Thoracic aorta (tissue), 2 donors: ENCODE measurements at places on chromosomes 1 and 21. TPM values are rescaled to one million over a fixed set of nuclear protein-coding genes. Genes with fewer than 3 reads are reported as not detected.

UMODL1 gene
- 0.14 TPM for total RNA-seq

AQP10 gene
- total RNA-seq, result not detected

ANKRD35 gene
- total RNA-seq, result 9.6 TPM

PADI4 gene
- total RNA-seq, result 0.42 TPM

SPATA45 gene
- total RNA-seq, result not detected

S100A7A gene
- not detected for total RNA-seq

AK5 gene
- 0.56 TPM for total RNA-seq

DNA sequence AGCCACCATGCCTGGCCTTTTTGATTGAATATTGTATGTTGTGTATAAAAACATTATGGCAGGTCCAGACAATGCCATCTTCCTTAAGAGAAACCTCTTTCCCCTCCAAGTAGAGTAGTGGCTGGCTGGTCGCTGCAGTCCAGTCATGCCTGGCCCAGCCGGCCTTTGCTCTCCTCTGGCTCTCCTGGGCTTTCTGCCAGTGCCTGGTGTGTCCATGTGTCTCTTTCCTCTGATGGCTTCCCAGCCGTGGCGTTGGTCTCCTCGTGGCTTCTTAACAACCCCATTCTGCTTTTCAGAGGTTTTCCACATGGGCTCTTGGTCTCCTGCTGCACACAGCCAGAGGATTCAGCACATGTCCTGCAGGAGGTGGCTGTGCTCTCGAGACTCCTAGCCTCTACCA, 58.7 kb downstream of the DIP2A start:
- no peak for DNase-seq

GRCh38 chr1:231278100-231278790, 37.2 kb downstream of the GNPAT start:
- no peak for DNase-seq

DNA sequence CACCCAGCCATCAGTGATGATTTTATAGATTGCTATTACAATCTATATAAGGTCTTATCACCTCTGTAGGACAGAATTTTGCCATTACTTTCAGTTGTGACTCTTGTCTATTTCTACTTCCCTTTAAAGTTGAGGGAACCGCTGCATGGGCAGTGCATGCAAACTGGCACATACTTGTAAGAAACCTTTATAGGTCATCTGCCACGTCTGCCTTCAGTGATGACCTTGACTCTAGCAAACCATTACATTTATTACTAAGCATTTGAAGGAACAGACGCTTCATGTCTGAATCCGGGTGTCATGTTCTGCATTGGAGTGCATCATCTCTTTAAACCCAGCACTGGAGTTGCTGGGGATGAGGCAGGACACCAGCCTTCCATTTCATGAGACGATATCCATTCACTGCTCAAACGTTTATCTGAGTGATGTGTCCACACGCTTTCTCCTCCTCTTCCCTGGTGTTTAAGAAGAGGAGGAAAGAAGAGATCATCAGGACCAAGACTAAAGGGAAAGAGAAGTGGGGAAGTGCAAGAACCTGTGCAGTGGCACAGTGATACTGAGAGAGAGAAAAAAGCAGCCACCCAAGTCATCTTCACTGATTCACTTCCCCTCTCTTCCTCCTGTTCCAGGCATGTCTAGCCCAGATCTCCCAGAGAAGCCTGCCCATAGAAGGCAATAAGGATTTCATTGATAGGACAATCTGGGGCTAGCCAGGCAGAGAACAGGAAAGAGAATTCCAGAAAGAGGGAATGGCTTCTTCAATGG, 14.1 kb downstream of the CCSAP start:
- no peak for DNase-seq

- no peak for DNase-seq
Measured at GRCh38 chr1:147853391-147853790, 49.2 kb upstream of the GJA8 start.

DNA sequence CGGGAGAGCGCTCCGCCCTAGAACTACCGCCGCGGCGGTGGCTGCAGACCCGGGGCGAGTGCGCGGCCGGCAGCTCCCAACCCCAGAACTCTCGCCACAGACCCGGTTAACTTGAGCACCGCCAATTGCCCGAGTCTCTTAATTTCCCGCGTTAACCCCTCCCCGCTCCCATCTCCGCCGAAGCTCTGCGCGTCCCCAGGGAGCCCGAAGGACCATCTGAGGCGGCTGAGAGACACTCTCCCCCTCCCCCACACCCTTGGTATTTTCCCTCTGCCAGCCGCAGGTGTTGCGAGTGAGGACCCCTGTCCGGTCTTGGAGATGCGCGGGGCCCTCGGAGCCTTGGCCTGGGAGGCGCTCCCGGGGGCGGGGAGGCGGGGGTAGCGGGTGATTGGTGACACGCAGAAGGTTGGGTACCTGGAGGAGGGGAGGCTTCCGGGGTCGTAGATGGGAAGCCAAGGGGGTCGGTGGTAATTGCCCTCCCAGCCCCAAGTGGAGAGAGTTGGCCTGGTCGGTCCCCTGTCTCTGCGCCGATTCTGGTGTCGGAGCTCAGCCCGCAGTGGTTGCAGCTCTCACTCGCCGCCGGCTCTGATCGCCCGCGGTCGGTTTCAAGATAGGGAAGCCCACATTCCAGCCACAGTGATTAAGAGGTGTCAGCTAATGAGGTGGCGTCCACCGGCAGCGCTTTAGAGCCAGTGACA, 858 bp upstream of the SUSD4 start:
- DNase-seq, result no peak

GRCh38 chr1:85343213-85343611, 66.8 kb upstream of the BCL10 start:
- DNase-seq, result no peak

DNA sequence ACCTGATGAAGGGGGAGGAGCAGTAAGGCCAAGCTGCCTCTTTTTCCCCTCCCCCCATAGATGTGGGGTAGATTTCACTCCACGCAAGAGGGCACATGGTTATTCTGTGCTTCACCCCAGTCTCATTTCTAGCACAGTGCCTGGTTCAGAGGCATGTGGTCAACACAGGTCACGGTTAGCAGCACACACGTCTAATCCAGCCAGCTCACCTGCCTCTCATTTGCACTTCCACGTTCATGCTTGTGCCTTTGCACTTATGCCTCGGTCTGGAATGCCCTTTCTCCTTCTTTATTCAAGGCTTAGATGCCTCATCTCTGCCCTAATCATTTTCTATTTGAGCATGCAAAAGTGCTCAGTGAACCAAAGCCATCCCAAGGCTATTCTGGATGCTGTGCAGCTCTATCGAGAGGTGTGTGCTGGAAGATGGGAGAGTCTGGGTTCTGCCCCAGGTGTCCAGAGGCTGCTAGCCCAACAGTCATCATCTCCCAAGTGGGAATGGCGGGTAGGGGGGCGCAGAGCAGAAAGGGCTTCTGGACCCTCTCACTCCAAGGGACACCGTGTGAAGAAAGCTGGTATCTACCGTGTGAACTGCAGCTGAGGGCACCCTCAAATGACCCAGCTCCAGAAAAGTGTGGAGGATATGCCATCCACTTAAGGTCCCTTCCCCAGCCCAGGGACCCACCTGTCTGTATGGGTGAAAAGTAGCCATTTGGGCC, 2.1 kb upstream of the A3GALT2 start:
- DNase-seq, result no peak

DNA sequence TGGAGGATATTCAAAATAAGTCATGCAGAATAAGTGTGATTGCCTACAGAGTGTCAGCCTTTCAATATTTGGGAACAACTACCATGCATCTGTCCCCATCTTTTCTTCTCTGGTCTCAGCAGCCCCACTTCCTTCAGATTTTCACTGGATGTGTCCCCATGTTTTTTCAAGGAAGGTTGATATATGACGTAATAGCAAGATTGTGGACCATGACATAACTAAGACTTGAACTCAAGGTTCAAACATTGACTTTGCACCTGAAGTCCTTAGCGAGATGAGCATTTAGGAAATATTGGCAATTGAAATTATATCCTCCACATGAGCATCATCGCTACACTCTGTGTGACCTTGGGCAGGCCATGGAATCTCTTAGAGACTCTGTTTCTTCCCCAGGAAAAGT, 5.8 kb downstream of the NAV1 start:
- DNase-seq, result no peak

GRCh38 chr21:45169682-45170081, 95.3 kb downstream of the ADARB1 start:
- DNase-seq, result no peak

DNA sequence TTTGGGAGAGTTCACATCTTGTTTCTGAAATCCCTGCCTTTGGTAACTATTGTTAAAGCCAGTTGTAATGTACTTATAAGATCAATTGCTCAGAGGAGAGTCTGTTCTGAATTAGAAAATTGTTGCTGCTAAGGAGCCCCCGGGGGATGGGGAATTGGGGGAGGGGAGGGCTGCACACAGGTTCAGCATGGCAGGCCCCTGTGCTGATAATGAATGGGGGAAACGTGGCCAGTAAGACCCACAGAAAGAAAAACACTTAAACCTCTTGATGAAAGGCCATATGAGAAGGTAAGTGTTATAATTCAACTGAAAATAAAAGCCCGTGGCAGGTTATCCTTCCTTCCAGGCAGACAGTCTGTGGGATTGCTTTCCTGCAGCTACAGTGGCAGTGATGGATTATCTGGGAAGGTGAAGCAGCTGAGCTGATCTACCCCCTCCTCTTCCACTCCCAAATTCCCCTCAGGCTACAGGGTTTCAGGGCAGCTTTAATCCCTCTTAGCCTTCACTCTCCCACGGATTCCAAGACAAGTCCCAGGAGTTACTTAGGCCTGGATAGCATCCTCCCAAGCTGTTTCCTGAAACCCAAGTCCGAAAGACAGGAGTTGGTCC, 398.8 kb downstream of the TBX15 start:
- no peak for DNase-seq
